ENCODE measurements at places on chromosomes 3 and 15. TPM values are rescaled to one million over a fixed set of nuclear protein-coding genes. Genes with fewer than 3 reads are reported as not detected.

FANCD2OS gene
- not detected for total RNA-seq

RGMA gene
- 3.1 TPM for total RNA-seq

FOXL2NB gene
- not detected for total RNA-seq

BLM gene
- total RNA-seq: 0.76 TPM

SERPINI2 gene
- 1.8 TPM for total RNA-seq

EPHB3 gene
- 8.1 TPM for total RNA-seq
